AG09319 (cell line): ENCODE measurements at places on chromosomes 7 and 10.

DNA sequence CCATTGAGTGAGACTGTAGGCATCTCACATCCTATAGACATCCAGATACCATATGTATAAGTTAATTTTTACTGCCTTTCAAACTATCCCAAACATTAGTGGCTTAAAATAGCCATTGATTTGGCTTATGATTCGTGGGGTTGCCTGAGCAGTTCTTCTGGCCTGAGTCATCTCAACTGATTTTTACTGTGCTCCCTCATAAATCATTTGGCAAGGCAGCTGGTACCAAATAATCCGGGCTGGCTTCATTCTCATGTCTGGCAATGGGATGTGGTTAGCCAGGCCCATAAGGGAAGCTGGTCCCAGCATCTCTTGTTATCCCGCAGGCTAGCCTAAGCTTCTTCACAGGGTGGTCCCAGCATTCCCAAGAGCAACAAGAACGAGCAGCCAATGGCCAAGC is 6.7 kb upstream of the LRGUK start:
- no peak for DNase-seq

GRCh38 chr10:130777507-130778165 is 533.9 kb downstream of the TCERG1L start:
- no peak for DNase-seq

DNA sequence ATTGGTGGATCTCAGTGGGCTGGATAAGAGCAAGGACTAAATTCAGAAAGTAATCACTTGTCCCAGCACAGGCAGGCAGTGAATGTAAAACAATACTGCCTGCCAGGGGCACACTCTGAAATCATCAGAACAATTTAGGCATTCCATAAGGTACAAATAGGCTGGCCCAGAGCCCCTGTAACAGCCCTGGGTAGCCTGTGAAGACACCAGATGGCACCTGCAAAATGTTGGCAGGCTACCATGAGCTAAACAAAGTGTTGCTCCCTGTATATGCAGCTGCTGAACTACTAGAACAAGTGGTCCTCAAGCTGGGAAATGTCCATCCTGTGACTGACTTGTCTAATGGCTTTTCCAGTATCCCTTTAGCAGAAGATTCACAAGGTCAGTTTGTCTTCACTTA is 3.0 kb upstream of the PRSS37 start:
- no peak for DNase-seq

GRCh38 chr10:43314626-43315495 is 48.0 kb upstream of the RASGEF1A start:
- no peak for DNase-seq

GRCh38 chr10:98186681-98187080 is 52.2 kb downstream of the R3HCC1L start:
- DNase-seq: peak; percentile 4

DNA sequence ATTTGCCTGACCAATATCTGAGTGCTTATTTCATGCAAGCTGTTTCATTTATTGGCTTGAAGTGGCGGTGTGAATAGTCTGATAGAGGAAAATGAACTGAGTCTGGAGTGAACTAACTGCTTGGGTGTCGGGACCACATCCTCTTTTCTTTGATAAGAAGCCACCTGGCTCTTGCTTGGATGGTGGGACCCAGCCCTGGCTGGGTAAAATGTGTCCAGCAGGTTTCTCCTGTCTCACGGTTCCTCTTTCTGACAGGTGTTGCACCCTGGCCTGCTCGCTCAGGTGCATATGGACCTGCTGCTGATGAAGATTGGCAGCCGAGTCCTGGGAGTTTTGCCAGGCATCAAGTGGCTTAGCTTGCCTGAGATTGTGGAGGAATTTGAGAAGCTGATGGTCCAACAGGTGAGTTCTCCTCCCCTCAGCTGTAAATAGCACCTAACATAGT is 1.6 kb downstream of the ADCK2 start:
- no peak for DNase-seq

DNA sequence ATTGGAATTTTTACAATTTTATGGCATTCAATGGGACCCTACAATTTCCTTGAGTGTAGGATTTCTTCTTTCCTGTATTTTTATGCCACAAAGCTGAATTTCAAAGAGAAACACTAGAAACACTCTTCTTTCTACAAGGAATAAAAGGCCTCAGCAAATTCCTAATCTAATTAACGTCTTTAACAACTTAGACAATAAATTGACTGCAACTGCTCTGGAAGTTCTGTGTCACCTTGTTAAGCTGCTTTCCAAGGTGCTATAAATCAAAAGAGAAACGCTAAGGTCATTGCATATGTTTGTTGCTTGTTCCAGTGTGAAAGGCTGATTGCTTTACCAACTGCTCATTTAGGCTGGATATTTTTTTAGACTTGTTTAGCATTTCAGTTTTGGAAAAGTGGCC is 182.2 kb downstream of the POLR1F start:
- no peak for DNase-seq

- DNase-seq: no peak
Measured at GRCh38 chr10:132383101-132383500, 13.9 kb upstream of the PWWP2B start.

DNA sequence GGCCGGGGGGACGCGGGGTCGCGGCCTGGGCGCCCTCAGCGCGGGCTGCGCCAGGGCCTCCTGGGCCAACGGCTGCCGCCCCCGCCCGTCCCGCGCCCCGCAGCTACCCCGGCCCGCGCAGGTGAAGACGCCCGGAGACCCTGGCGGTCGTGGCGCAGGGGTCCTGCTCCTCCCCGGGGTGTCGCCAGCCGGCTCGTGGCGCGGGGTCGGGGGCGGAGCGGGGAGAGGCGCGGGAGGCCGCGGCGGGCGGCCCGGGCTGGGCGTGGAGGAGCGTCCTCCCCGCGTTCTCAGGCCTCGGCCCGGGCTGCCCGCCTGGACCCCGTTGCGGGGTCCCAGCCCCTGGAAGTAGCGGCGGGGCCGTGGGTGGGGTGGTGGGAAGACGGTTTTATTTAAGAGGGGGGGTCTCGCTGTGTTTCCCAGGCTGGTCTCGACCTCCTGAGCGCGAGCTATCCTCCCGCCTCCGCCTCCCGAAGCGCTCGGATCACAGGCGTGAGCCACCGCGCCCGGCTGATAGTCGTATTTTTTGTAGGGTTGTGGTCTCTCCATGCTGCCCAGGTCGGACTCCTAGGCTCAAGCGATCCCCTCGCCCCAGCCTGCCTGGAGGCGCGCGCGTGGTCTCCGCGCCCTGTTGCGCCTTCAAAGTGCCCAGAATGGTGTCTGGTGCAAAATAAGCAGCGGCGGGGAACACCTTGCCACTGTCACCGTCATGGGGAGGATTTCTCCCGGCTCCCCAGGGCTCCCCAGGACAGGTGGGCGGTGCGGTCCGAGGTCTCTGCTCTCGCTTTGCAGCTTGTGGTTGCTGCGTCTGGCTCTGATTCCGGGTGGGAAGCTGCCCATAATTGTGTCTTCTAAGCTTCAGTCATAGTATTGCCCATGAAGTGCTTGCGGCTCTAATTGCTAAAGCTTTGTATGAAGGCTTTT is 15.3 kb upstream of the SUN1 start:
- DNase-seq: no peak

DNA sequence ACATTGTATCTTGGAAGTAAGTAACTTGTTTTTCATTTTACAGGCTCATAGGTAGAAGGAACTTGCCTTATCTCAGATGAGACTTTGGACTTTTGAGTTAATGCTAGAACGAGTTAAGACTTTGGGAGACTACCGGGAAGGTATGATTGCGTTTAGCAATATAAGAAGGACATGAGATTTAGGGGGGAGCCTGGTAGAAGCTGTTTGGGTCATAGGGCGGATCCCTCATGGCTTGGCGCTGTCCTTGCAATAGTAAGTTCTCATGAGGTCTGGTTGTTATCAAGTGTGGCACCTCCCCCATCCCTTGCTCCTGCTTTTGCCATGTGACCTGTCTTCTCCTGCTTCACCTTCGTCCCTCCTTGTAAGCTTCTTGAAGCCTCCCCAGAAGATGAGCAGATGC is 110.3 kb downstream of the MKX start:
- no peak for DNase-seq

- no peak for DNase-seq
Measured at GRCh38 chr10:107577221-107577620, 412.7 kb upstream of the SORCS1 start.
